ENCODE measurements at places on chromosomes 6 and 20.

GRCh38 chr20:19301843-19302242 is 89.4 kb downstream of the SLC24A3 start:
- no peak for DNase-seq

DNA sequence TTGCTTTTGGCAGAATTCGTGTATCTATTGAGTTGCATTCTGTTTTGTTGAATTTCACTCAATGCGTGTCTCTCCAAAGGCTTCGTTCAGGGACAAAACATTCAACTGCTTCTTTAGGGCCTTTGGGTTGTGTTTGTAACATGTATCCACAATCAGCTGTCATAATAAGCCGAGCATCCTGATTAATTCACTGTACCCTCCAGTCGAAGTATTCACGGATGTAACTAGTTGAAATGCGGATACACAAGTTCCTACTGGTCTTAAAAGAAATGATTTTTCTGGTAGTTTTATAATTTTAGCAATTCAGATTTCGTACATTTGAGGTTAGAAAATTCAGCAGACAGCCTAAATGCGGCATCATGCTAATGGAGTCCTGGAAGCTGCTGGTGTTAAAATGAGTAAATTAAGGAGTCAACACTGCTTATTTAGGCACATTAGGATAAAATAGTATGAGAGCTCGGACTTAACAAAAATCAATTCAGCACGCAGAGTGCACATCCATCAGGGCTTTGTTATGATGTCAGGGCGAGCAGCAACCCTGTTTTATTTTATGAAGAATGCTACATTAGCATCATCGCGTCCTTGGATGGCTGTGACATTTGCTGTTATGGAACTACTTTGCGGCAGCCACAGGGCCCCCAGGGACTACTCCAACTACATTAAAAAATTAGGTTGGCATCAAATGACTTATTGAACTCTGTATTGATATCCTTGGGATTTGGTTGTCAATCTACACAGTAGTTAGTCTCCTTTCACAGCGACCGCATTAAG is 489.3 kb upstream of the FLRT3 start:
- DNase-seq: no peak

GRCh38 chr6:13614126-13614925 is 809 bp upstream of the NOL7 start:
- DNase-seq: no peak

DNA sequence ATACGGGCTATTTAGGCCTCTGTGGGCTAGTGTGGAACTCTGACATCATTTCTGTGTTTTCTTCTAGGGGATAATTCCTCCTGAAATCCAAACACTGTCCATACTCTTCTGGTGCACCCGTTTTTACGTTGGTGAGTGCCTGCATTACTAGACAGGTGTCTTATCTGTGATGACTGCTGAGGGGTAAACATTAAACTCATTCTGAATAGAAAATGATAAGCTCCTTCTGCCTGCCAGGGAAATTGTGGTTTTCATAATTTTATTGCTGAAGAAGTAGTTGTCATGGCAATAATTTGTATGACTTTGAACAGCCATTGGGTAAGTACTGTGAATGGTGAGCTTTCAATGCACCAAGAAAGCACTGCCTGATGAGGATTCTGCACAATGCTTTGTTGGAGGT is 705.6 kb downstream of the UTRN start:
- no peak for DNase-seq

- DNase-seq: peak; percentile 64
Measured at GRCh38 chr20:43666376-43667328, at the start of gene MYBL2. TSS of gene MYBL2 (plus strand) at chr20:43667114. CDS start at chr20:43667284, 170 bp downstream.

All from muscle of leg (tissue), 16 donors.